ENCODE measurements at places on chromosomes 1 and 21.

- DNase-seq: no peak
Observed at GRCh38 chr21:43971201-43971991, 40.7 kb upstream of the TRAPPC10 start.

DNA sequence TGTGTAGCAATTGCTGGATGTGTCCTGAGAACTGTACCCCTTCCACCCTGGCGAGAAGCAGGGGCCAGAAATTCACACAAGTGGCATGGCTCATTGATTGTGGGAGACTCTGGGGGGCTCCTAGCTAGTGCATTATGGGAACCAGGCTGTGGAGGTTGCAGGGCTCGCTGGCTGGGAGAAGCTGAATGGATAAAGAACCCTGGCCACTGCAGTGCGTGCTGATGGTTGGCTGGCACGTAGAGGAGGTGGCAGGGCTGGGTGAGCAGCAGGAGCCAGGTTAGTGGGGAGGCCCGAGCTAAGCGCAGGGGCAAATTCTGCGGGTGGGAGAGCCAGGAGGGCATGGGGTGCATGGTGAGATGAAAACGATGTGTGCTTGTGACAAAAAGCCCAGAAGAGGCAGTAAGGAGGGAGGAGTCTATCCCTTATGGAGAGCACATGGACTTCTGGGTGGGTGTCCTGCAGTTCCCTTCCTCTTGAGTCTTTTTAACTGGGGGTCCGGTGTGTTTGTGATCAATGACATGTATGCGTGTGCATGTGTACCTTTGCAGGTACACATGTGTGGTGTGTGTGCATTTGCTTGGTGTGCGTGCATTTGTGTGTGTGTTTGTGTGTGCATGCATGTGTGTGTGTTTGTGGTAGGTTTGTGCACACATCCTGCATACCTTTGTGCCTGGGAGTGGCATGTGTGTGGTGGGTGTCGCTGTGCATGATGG is 3.6 kb downstream of the GUK1 start:
- no peak for DNase-seq

- DNase-seq: no peak
Observed at GRCh38 chr1:211126622-211127021, 7.3 kb downstream of the KCNH1 start.

DNA sequence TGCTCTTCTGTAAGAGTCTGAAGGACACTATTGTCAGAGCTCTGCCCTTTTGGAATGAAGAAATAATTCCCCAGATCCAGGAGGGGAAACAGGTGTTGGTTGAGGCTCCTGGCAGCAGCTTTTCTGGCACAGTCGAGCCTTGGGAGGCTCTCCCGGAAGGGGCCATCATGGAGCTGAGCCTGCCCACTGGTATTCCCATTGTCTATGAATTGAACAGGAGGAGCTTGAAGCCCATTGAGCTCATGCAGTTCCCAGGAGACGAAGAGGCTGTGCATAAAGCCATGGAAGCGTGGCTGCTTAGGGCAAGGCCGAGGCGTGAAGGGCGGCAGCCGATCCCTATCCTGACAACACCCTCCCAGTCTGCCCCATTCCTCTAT is 26.6 kb downstream of the UBE4B start:
- no peak for DNase-seq

DNA sequence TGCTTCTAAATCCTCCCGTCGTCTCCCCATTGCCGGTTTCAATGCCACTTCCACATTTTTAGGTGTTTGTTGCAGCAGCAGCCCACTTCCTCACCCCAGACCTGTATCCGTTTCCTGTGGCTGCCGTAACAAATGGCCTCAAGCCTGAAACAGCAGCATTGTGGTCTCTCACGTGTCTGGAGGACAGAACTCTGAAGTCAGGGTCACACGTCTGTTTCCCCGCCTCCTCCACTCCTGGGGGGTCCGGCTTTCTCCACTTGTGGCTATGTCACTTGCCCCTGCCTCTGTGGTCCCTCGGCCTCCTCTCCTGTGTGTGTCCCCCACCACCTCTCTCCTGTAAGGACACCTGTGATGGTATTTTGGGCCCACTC is 21.8 kb downstream of the TRPM2 start:
- no peak for DNase-seq

DNA sequence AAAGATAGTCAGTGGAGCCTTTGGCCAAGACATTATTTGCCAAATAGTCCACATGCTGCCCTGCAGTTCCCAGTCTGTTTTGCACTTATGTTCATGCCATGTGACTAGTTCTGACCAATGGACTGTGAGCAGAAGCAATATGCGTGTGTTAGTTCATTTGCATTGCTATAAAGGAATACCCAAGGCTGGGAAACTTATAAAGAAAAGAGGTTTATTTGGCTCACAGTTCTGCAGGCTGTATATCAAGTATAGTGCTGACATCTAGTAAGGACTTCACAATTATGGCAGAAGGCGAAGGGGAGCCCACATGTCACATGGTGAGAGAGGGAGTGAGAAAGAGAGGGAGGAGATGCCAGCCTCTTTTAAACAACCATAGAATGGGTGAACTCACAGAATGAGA is 193.3 kb downstream of the PTPRU start:
- DNase-seq: no peak

- no peak for DNase-seq
Observed at GRCh38 chr1:63674865-63675419, 81.7 kb downstream of the PGM1 start.

GRCh38 chr1:46467183-46467504 is 22.5 kb upstream of the DMBX1 start:
- DNase-seq: no peak

DNA sequence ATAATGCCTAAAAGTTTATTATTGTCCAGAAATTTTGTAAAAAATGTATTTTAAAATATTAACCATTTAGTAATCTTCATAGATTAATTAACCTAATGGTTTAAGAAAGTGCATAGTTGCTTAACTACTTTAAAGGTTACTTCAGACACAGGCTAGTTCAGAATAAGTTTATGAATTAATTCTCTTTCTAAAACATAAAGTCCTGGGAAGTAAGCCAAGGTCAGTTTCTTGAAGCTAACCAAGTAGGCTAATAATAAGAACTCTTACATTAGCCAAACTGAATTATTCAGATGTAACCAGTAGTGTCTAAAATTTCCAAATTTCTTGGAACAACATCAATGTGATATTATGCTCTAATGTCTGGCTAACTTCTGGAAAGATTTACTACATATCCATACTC is 790.4 kb downstream of the NCAM2 start:
- DNase-seq: no peak

DNA sequence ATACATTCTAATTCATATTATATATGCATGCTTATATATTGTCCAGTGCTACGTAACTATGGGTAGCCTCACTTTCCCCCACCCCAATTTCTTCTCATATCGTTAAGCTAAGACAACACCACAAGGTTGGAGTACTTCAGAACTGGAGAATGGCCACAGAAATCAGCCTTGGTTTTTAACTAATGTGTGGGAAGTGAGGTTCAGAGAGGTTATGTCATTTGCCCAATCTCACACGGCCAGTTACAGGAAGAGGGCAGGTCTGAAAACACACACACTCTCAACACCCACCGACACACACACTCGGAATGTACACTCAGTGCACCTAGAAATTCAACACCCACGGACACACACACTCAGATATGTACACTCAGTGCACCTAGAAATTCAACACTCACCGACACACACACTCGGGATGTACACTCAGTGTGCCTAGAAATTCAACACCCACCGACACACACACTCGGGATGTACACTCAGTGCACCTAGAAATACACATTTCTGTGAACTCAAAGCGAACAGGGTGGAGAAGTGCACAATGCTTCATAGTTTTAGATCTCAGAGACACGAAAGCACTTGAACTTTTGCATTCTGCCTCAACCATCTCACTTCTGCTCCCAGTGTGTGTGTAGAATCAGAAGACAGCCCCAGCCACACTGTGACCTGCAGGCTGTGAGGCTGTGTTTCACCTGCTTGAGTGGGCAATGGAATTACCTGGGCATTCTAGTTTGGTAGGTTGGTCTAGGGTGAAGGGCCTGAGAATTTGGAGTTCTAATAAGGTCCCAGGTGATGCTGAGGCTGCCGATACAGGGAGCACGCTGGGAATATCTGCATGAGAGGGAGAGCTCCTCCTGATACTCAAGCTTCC is 170.4 kb downstream of the CLIC6 start:
- no peak for DNase-seq

- no peak for DNase-seq
Observed at GRCh38 chr1:69414574-69414973, 153.1 kb upstream of the LRRC7 start.

All from NCI-H524 treated with DMSO at 0.1 percent for 48 hours (cell line).